ENCODE measurements at places on chromosomes 11 and 22.
A peak's percentile ranks its signal among the peaks of the same experiment; 100 is the strongest.

DNA sequence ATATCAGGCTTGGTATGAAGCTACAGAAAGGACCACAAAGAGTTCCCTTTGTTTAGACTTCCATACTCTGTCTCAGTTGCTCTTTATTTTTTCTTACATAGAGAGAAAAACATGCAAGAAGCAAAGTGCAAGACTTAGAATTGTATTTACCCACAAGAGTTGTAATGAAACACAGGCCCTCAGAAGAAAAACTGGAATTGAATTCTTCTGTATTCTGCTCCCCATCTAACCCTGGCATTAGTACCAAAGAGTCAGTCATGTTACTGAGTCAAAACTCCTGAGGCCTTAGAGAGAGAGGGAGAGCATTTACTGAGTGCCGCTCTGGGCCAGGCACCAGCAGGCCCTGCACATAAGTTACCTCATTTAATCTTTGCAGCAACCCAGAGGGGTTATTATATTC, 43.9 kb upstream of the DLAT start:
- DNase-seq: no peak

GRCh38 chr22:20232781-20233180, 35.3 kb downstream of the RTN4R start:
- DNase-seq: no peak

GRCh38 chr11:2203440-2204259, 32.0 kb upstream of the TH start:
- DNase-seq: no peak

DNA sequence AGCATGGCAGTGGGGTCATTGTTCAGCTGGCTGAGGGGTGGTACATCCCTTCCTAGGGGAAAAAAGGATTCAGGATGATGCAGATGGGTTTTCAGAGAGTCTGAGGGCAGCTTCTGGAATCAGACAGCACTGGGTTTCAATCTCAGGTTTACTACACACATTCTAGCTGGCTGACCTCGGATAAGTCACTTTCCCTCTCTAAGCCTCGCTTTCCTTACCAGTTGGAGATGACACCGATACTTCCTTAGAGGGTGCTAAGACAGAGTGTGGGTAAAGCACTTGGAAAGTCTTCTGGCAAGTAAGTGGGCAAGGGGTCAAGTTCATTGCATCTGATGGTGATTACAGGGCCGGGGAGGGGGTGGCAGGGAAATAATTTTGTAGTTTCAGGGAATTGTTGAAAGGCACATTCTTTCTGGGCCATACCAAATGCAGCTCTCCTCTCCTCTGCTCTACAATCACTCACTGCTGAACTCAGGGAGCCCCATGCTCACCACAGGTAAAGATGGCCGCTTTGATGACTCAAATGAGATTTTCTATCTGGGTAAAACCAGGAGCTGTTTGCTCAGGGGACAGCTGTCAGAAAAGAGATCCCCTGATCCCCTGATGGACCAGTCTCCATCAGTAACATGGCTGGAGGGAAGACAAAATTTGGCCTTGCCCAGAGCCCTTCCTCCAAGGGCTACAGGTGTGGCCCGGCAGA, 6.5 kb upstream of the MIAT start:
- DNase-seq: no peak

DNA sequence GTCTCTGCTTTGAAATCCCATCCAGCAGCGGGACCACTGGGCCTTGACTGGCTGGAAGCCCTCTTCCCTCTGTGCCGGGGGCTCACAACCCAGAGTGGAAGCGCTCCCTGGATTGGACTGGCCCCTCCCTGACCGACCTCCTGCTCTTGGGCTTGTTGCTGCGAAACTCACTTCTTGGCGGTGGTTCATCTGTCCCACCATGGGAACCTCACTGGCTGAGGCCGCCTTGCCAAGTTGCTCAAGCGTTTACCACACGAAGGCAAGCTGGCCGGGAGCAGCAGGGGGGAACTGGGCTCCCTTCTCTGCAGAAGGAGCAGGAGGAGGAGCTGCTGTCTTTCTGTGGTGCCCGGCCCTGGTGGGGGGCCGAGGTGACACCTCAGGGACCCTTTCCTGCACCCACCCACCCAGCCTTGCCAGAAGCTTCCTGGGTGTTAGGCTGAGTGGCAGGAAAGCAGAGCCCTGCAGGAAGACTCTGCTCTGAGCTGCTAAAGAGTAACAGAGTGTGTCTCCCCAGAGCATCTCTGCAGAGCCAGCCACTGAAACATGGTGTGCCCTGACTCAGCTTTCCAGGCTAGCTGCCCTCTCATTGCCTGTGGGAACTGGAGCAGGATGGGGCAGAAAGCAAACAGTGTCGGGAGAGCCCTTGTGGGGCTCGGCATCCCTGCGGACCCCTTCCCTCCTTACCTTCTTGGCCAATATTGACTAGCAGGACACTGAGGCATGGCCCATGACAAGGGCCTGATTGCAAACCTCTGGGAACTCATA, 88.5 kb upstream of the ALX4 start:
- no peak for DNase-seq

DNA sequence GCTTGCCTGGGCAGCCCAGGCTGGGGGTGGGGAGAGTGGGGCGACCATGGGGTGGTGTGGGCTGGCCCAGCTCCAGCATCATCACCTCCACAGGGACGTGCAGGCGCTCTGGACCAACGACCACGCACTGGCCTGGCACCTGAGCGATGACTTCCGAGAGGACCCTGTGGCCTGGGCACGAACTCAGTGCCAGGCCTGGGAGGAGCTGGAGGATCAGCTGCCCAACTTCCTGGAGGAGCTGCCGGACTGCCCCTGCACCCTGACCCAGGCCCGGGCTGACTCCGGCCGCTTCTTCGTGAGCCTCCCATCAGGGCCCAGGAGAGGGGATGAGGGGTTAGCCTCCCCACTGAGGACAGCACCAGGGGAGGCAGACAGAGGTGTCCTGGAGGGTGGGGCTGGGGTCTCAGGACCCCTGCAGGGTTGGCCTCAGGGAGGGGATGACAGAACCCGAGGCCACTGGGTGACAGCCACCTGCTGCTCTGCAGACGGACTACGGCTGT, 3.8 kb downstream of the SUSD2 start:
- DNase-seq: no peak

- DNase-seq: no peak
These were observed 111.9 kb downstream of the MRTFA start for GRCh38 chr22:40524392-40525249.

- no peak for DNase-seq
These were observed 283.4 kb upstream of the SYN3 start for GRCh38 chr22:33341611-33342010.

- DNase-seq: no peak
These were observed 82.8 kb upstream of the NARS2 start for GRCh38 chr11:78657441-78657840.

DNA sequence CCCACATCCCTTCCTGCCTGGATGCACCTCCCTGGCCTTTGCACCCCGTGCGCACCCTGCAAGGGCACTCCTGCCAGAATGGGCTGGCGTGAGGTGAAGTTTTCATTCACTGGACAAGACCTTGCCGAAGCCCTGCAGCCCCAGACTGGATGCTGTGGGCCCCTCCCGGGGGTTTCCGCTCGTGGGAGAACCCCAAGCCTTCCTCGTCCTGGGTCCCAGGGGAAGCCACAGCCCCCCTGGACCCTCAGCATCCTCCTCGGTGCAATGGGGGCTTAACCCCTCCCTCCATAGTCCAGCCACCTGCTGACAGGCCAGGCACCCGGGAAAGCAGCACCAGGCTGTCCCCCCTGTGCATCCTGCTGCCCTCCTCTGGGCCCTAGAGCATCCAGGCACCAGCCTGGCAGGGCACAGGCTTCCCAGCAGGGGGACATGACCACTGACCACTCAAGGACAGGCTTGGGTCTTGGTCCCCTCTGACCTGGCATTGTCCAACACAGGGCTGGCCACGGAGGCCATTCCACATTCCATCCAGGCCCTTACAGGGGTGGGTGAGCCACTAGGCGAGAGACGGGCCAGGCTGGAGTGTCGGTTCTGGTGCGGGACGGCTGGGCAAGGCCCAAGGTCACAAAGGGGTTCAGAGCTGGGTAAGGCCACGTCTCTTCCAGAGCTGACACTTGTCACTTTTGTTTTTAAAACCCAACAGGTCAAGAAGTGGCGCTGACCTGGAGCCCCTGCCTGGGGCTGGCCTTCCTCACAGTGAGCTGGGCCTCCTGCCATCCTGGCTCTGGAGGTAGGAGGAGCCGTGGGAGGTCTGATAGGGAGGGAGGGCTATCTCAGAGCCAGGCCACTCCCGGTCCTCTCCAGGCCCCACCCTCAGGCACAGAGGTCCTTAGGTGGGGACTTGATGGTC, 41.5 kb upstream of the PPARA start:
- DNase-seq: no peak

GRCh38 chr22:37109242-37109917, at the start of gene TMPRSS6:
Gene TMPRSS6 (minus strand): TSS chr22:37109713. CDS start chr22:37103417, 6,296 bp downstream.
- no peak for DNase-seq

- peak; percentile 96 for DNase-seq
These were observed at the start of gene COX8A for GRCh38 chr11:63974259-63975143. Gene COX8A (plus strand): TSS chr11:63974620. CDS start chr11:63974681, 61 bp downstream.

DNA sequence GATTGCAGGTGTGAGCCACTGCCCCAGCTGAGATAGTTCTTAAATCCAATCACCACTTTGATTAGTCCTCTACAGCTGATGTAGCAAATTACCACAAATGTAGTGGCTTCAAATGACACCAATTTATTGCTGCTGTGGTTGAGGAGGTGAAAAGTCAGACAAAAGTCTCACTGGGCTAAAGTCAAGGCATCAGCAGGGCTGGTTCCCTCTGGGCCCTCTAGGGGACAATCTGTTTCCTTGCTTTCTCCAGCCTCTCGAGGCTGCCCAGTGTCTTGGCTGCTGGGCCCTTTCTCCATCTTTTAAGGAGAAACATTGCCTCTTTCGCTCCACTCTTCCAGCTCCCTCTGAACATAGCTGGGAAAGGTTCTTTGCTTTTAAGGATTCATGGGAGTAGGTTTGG, 50.5 kb upstream of the SHANK2 start:
- no peak for DNase-seq

GRCh38 chr11:119236891-119237290, 30.8 kb downstream of the CBL start:
- no peak for DNase-seq

- DNase-seq: no peak
These were observed 14.9 kb upstream of the GALNT18 start for GRCh38 chr11:11636671-11637070.

- DNase-seq: no peak
These were observed 31.1 kb upstream of the RAB30 start for GRCh38 chr11:83102834-83103233.

DNA sequence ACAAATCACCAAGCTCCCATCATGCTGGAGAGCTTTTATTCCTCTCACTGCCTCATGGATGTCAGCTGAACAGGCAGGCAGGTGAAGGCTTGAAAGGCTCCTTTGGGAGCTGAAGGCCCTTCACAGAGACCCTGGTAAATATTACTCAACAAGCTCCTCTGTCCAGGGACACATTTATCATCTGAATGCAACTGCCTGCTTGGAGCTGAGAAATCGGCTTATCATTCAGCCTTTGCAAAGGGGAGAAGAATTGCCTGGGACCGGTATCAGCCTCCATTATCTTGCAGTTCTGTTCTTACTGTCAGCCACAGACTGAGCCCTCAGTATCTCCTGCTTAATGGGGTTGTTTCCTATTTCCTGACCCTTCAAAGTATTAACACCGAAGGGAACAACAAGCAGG, 113.8 kb upstream of the PITPNB start:
- DNase-seq: no peak

- DNase-seq: no peak
These were observed 111.0 kb upstream of the ARHGAP42 start for GRCh38 chr11:100575860-100576717.

GRCh38 chr22:48906216-48906835, 921.3 kb downstream of the BRD1 start:
- DNase-seq: no peak

GRCh38 chr11:61353131-61354067, 8.3 kb downstream of the CYB561A3 start:
- no peak for DNase-seq

DNA sequence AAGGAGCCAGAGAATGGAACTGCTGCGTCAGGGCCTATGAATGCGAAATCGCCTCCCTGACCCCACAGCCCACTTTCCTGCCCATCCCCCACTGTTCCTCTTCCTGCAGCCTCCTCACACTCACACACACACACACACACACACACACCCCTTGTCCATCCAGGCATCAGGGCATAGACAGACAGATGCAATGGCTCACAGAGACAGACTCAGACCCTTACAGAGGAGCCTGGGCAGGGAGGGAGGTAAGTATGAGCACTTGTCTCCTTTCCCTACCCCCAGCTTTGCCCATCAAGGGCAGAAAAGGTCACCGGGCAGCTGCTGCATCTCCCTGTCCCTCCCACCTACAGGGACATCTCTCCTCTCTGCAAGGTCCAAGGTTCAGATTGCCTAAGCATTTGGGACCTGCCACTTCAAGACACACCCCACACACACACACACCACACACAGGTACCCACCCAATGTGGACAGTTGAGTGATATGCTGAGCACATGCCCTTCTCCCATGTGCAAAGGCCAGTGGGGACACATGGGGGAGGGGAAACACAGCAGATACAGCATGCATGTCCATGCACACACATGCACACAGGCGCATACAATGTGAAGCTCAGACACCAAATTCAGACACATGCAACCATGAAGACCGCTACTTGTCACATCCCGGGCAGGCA, 2.0 kb upstream of the NRXN2 start:
- DNase-seq: no peak

DNA sequence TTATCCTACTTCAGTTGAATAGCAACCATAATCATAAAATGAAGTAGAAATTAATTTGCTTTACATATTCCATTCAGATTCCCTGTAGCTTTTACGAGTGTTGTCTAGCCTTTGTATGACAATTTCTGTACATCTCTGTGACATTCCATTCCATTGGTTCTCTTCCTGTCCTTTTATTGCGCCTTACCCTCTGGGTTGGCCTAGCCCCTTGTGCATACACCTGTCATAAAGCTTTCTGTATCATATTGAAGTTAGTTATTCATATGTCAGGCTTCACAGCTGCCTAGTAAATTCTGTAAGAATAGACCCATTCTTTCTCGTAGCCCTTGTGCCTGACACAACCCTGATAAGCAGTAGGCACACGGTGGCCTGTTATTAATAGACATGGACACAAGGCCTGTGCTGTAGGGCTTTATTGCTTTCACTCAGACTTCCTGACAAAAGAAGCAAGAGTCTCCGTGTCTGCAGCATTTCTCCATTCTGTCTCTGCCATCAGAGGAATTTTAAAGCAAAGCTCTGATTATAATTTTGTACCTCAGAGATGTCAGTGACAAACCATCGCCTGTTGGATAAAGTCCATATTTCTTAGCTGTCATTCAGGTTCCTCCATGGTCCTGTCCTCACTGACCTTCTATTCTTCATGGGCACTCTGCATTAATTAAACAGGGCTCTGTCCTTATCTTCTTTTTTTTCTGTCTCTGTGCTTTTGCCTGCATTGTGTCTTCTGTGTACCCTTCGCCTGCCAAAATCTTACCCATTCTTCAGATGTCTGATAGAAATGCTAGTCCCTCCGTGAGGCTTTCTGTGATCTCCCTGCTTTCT, 49.4 kb downstream of the BID start:
- DNase-seq: no peak

- DNase-seq: no peak
These were observed 9.5 kb upstream of the NAALAD2 start for GRCh38 chr11:90124946-90125345.

DNA sequence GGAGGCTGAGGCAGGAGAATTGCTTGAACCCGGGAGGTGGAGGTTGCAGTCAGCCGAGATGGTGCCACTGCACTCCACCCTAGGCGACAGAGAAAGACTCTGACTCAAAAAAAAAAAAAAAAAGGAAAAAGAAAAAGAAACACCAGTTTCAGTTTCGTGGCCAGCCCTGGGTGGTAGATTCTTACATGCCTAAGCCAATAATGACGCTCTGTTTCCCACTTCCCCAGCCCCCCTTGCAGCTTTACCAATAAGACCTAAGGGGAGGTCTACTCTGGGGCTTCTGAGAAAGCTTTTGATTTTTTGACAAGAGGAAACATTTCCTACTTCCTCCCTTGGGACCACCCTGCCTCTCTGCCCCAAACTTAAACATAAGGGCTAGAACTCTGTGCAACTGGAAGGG, 30.0 kb upstream of the PTPRJ start:
- DNase-seq: peak; percentile 57

Data from CD4-positive, alpha-beta memory T cell (primary cell).